ENCODE measurements at places on chromosomes 2 and 18. TPM values are rescaled to one million over a fixed set of nuclear protein-coding genes. Genes with fewer than 3 reads are reported as not detected.

- DNase-seq, result no peak
These were observed 207.8 kb downstream of the CYP26B1 start for GRCh38 chr2:71939588-71940535.

GRCh38 chr2:216959433-216959832 is 99.6 kb upstream of the TNP1 start:
- no peak for DNase-seq

- DNase-seq, result no peak
These were observed 2.3 kb downstream of the TMEM182 start for GRCh38 chr2:102764083-102764482.

- no peak for DNase-seq
These were observed 109.2 kb upstream of the RAB12 start for GRCh38 chr18:8499810-8500675.

- DNase-seq, result no peak
These were observed 127.1 kb downstream of the CERS6 start for GRCh38 chr2:168583064-168583709.

DNA sequence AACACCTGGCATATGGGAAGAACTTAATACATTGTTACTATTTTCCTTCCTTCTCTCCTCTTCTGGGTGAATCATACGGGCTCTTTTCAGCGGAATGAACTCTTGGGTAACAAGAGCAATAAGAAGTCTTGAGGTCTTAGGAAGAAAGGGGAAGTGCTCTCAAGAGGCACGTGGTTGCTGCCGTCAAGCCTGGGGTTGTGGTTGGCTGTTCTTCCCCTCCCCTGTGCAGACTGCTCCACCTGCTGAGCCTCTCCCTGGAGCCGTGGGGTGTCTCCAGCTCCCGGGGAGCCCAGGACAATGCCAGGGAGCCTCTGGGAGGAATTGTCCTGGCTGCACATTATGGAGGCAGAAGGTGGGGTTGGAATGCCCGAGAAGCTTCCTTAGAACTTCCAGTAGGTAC is 19.4 kb downstream of the TOGARAM2 start:
- no peak for DNase-seq

GRCh38 chr18:60755134-60755533 is 382.6 kb upstream of the MC4R start:
- DNase-seq, result no peak

ITGAV gene
- total RNA-seq, result 122 TPM

DNA sequence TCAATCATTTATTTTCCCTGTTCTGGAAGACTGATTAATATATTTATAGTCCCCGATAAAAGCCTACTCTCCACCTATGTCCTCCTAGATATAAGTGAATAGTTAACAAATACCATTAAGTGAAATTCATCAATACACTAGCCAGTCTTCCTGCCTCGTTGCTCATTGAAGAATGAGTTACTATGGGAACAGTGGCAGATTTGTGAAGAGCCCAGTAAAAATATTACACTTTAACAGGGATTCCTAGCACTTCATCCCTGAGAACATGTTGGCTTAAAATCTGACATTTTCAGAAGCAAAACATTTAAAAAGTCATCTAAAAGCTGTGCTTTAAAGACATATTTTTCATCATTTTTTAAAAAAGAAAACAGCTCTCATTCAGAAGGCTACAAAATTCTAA is 848.7 kb upstream of the NXPH2 start:
- DNase-seq, result no peak

- no peak for DNase-seq
These were observed 118.3 kb upstream of the CAB39 start for GRCh38 chr2:230594286-230594840.

GRCh38 chr18:11074889-11075288 is 74.5 kb downstream of the PIEZO2 start:
- no peak for DNase-seq

CPS1 gene
- total RNA-seq, result 15.6 TPM

DNA sequence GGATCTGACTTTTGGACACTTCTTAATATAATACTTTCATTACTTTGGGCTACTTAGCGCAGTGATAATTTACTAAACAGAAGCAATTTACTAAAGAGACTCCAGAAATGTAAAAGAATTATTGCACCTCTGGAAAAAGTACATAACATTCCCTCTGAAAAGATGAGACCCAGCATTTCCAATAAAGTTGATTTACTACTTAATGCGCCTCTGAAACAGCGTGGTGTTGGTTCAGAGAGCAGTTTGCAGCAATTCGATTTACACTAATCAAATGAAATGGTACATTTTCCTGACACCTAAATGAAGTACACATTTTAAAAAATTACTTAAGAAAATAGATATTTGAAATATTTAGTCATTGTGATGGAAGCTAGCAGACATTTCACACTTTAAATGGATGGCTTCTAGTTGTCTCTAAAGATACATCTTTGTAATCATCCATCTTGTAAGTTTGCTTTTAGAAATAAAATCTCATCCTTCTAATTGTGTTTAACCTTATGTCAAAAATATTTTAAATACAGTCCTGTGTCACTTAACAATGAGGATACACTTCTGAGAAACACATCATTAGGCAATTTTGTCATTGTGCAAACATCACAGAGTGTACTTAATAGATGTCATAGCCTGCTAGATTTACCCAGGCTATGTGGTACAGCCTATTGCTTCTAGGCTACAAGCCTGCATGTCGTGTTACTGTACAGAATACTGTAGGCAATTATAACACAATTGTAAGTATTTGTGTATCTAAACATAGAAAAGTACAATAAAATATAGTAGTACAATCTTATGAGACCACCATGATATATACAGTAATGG is 284.6 kb upstream of the UBE2E3 start:
- DNase-seq, result no peak
